ENCODE measurements at places on chromosomes 5 and 9.

GRCh38 chr9:5851445-5851844 lies 18.5 kb upstream of the ERMP1 start:
- no peak overlapping the region for H3K4me3 ChIP-seq
- H3K27ac ChIP-seq = no peak overlapping the region
- no peak for DNase-seq
- H3K36me3 ChIP-seq = no peaks in the 10 kb centered on the region
- H3K4me1 ChIP-seq = no peaks in the 10 kb centered on the region

- no peak overlapping the region for H3K27ac ChIP-seq
- H3K4me1 ChIP-seq = no peaks in the 10 kb centered on the region
- no peak overlapping the region for H3K4me3 ChIP-seq
- H3K36me3 ChIP-seq = no peaks in the 10 kb centered on the region
Measured at GRCh38 chr5:122339591-122339990, 27.6 kb downstream of the SNCAIP start.

- H3K4me3 ChIP-seq = peak overlapping the region; percentile 76
- H3K27me3 ChIP-seq = no peaks in the 10 kb centered on the region
- peak; percentile 31 for DNase-seq
- no peaks in the 10 kb centered on the region for H3K4me1 ChIP-seq
Measured at GRCh38 chr5:91381239-91381773, 1.8 kb downstream of the ARRDC3 start.

DNA sequence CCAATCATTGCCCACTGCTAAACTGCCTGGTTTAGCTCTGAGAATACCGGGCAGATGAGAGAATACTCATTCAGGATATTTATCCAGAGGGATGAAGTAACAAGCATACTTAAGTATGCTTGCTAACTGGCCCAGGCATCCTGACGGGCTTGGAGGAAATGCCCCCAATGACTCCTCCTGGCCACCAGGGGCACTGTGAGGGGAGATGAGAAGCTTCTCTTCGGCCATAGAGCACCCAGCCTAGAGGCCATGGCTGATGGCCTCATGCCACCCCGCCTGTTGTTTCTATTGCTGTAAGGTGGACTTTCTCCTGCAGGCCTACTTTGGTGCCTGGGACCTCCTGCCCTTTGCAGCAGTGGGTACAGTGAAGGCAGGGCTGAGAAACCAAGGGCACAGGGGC lies 134.5 kb upstream of the FSTL4 start:
- no peak overlapping the region for H3K4me3 ChIP-seq
- no peak overlapping the region for H3K27ac ChIP-seq
- peaks cover 4% of the 10 kb centered on the region for H3K4me1 ChIP-seq
- no peaks in the 10 kb centered on the region for H3K36me3 ChIP-seq

- DNase-seq = no peak
- H3K27ac ChIP-seq = no peak overlapping the region
- H3K4me3 ChIP-seq = no peak overlapping the region
- H3K36me3 ChIP-seq = no peaks in the 10 kb centered on the region
Measured at GRCh38 chr5:72954389-72954788, 1.5 kb upstream of the FCHO2 start.

DNA sequence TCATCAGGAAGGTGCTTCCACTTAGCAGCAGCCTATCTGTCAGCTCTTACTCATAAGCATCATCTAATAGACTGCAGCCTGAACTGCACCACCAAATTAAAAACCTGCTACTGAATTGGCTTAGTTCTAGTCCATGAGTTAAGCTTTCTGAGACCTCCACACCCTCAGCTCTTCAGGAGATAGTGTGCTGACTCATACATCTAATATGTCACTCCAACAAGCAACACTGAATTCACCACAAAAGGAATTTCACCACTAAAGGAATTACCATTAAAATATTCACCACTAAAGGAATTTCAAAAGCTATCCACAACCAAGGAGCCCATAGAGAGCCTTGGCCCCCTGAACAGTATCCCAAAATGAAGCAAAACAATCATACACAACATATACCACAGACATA lies 418.5 kb upstream of the RORB start:
- H3K27ac ChIP-seq = no peak overlapping the region
- peaks cover 5% of the 10 kb centered on the region for H3K4me1 ChIP-seq
- no peaks in the 10 kb centered on the region for H3K36me3 ChIP-seq
- no peak overlapping the region for H3K4me3 ChIP-seq

DNA sequence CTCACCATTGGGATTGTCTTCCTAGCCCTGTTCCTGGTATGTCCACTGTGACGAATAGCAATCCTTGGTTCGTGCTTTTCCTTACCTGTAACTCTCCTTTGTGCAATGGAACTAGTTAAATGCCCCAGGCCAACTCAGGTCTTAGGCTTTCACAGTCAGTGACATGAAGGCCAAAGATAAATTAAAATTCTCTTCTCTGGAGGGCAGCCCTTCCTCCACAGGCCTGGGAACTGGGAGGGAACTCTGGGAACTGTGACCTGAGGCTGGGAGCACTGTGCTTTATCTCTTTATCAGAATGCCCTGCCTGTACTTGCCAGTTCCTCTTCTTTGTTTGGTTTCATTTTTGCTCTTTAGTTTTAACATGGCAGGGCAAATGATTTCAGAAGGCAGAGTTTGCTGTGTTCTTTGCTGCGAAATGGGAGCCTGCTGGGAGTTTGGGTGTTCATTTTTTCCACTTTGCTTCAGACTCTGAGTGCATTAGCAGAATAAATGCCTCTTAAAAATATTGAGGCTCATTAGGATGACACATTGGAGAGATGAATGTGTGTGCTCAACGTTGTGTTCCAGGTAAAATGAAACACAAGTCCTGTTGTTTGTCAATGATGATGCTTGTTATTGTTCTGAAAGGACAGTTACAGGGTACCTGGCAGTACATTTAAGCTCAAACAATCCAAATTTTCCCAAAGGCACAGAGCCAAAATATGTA lies 118.1 kb downstream of the NUDT12 start:
- no peak for DNase-seq
- peaks cover 12% of the 10 kb centered on the region for H3K4me1 ChIP-seq
- no peak overlapping the region for H3K27ac ChIP-seq
- H3K4me3 ChIP-seq = no peak overlapping the region
- H3K27me3 ChIP-seq = no peaks in the 10 kb centered on the region

- H3K27me3 ChIP-seq = no peaks in the 10 kb centered on the region
- peaks cover 3% of the 10 kb centered on the region for H3K4me1 ChIP-seq
- DNase-seq = no peak
Measured at GRCh38 chr5:132669966-132670882, 3.6 kb upstream of the IL4 start.

- H3K27ac ChIP-seq = no peak overlapping the region
- no peak overlapping the region for H3K4me3 ChIP-seq
- no peak for DNase-seq
- H3K4me1 ChIP-seq = peaks cover 10% of the 10 kb centered on the region
Measured at GRCh38 chr9:120734607-120735410, 20.5 kb upstream of the MEGF9 start.

DNA sequence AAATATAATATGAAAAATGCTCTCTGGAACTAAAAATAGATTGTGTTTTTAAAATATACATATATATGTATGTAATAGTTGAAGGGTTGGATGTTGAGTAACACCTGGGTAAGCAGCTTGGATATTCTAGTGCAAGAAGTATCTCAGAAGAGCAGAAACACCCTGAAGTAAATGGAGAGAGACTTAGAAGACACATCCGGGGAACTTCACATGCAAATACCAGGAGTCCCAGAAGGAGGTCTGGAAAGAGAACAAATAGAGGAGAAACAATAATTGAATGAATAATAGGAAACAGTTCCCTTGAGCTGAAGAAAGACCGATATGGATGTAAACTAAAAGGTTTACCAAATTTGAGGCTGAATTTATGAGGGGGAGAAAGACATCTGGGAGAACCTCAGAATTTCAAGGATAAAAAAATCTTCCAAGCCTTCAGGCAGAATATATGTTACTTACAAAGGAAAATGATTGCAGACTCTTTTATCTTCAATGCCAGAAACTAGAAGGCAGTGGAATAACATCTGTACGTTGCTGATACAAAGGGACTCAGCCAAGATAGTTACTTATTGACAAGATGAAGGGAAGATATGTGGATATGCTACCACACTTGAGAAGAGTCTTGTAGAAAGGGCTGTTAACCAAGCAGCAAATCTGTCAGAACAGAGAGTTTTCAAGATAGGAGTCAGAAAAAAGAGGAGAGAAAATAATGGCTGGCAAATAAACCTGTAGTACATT lies 42.7 kb downstream of the HSDL2 start:
- no peak overlapping the region for H3K4me3 ChIP-seq
- H3K4me1 ChIP-seq = no peaks in the 10 kb centered on the region
- no peaks in the 10 kb centered on the region for H3K27me3 ChIP-seq

DNA sequence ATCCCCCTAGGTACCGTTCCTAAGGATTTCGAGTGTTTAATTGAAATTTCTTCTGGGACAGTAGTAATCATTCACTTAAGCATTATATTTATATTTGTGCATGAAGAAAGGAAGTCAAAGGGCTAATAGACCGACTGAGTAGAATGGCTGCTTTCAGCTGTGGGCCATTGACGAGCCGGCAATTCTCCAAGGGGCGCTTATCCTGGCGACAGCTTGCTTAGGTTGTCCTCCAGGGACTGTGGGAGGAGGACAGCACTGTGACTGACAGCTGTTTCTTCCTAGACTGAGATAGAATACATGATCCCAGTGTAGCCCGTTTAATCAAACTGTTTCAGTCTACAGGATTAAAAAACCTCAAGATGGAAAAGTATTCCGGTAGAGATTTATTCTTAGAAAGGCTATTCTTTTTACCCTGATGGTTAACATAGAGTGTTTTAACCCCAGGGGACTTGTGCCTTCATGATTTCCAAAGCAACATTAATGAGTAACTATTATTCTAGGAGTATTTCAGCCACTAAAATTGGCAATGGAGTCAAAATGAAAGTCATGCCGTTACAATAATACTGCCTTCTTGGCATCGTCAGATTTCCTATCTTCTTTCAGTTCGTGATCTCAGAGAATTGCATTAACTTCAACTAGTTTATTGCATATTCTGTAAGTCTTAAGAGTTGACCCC lies 943.1 kb upstream of the WWC1 start:
- no peak overlapping the region for H3K27ac ChIP-seq
- no peaks in the 10 kb centered on the region for H3K27me3 ChIP-seq
- H3K4me3 ChIP-seq = no peak overlapping the region
- H3K4me1 ChIP-seq = peaks cover 4% of the 10 kb centered on the region
- no peaks in the 10 kb centered on the region for H3K36me3 ChIP-seq

DNA sequence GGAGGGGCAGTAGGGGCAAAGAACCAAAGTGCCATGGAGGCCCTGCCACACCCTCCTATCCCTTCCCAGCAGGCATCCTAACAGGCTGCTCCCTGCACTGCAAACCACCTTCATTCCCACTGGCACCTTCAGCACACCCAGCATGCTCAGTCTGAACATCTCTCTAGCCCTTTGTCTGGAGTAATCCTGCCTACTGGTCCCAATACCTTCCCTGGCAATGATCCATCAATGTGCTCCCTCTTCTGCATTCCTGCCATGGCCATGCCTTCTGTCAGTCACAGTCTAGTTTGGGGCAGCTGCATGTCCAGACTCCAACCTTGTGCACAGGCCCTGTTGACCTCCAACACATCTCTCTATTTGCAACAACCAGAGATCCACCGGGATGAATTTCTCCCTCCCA lies 4.9 kb downstream of the MACROH2A1 start:
- H3K4me3 ChIP-seq = no peak overlapping the region
- H3K27me3 ChIP-seq = no peaks in the 10 kb centered on the region
- H3K4me1 ChIP-seq = peaks cover 20% of the 10 kb centered on the region

DNA sequence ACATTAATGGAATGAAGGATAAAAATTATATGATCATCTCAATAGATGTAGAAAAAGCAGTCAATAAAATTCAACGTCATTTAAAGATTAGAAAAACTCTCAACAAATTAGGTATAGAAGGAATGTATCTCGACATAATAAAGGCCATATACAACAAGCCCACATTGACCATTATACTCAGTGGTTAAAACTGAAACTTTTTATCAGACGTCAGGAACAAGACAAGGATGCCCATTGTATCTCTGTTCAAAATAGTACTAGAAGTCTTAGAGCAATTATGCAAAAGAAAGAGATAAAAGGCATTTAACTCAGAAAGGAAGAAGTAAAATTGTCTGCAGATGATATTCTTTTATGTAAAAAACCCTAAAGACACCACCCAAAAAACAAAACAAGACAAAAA lies 40.8 kb downstream of the C9 start:
- no peak for DNase-seq
- no peaks in the 10 kb centered on the region for H3K27me3 ChIP-seq
- H3K27ac ChIP-seq = no peak overlapping the region
- H3K4me1 ChIP-seq = no peaks in the 10 kb centered on the region
- H3K36me3 ChIP-seq = no peaks in the 10 kb centered on the region

DNA sequence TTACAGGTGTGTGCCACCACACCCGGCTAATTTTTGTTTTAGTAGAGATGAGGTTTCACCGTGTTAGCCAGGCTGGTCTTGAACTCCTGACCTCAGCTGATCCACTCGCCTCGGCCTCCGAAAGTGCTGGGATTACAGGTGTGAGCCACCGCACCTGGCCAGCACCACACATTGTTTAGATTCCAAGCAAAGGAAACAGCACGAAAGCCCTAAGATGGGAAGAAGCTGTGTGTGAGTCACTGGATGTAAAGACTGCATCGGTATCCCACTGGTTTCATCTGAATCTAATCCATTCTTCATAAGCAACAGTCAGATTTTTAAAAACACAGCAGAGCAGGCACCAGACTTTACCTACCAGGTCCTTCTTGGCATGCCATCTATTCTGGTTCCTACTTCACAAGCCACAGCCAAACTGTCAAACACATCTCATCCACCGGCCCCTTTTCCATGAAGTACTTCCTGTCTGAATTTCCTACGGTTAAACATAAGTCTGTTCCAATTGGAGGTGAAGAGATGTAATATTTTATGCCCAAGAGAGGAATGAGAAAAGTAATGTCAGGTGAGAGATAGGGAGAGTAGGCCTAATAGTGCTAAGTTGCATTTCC lies 17.4 kb downstream of the UBTD2 start:
- no peak overlapping the region for H3K27ac ChIP-seq
- H3K4me3 ChIP-seq = no peak overlapping the region
- DNase-seq = no peak
- H3K4me1 ChIP-seq = no peaks in the 10 kb centered on the region
- H3K36me3 ChIP-seq = peaks cover 3% of the 10 kb centered on the region

GRCh38 chr5:170792878-170793277 lies 9.4 kb downstream of the GABRP start:
- H3K27ac ChIP-seq = no peak overlapping the region
- H3K4me3 ChIP-seq = no peak overlapping the region
- no peak for DNase-seq
- H3K36me3 ChIP-seq = no peaks in the 10 kb centered on the region
- H3K4me1 ChIP-seq = no peaks in the 10 kb centered on the region
- H3K27me3 ChIP-seq = no peaks in the 10 kb centered on the region

Data from neuronal stem cell (in vitro differentiated cells).